AG04450 (cell line): ENCODE measurements at places on chromosomes 3 and 15. TPM values are rescaled to one million over a fixed set of nuclear protein-coding genes. Genes with fewer than 3 reads are reported as not detected.

The RARRES1 gene
- polyA plus RNA-seq: 39.0 and 50.4 TPM in 2 replicates

The EFHB gene
- polyA plus RNA-seq: 0.24 and 0.33 TPM in 2 replicates

The SEMA3G gene
- polyA plus RNA-seq: 0.02 TPM in 1 of 2 replicates, not detected in the other

DNA sequence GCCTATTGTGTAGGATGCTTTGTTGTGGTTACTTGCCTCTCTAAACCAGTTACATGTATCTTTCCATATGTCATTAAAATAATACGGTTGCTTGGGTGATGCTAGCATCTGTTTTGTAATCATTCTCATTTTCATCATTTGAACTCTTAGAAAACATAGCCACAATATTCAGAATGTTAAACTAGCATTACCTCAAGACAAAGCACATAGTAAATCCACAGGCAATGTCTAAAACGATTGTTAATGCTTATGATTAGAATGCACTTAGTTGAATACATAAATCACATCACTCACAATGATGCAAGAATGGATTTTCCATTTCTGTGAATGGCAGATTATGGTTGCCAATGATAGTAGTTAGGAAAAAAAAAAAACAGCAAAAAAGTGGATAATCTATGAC lies 110.0 kb upstream of the NAALADL2 start:
- DNase-seq: no peak

GRCh38 chr3:72163809-72164634 lies 379.1 kb upstream of the PROK2 start:
- no peak for DNase-seq

- DNase-seq: no peak
Measured at GRCh38 chr15:70826634-70827033, 27.3 kb downstream of the LARP6 start.

DNA sequence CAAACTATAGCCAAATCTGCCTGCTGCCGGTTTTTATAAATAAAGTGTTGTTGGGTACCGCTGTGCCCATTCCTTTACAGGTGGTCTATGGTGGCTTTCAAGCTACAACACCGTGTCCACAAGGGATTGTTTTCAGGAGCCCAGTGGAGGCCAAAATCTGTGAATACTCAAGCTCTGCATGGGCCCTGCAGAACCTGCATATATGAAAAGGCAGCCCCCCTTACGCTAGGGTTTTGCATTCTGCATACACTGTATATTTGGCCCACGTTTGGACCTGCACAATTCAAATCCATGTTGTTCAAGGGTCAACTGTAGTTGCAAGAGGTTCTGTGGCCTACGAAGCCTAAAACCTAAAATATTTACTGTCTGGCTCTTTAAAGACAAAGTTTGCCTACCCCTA lies 122.2 kb upstream of the TLE3 start:
- no peak for DNase-seq
